NCI-H82 (cell line): ENCODE measurements at places on chromosomes 7 and 10.
A peak's percentile ranks its signal among the peaks of the same experiment; 100 is the strongest.

DNA sequence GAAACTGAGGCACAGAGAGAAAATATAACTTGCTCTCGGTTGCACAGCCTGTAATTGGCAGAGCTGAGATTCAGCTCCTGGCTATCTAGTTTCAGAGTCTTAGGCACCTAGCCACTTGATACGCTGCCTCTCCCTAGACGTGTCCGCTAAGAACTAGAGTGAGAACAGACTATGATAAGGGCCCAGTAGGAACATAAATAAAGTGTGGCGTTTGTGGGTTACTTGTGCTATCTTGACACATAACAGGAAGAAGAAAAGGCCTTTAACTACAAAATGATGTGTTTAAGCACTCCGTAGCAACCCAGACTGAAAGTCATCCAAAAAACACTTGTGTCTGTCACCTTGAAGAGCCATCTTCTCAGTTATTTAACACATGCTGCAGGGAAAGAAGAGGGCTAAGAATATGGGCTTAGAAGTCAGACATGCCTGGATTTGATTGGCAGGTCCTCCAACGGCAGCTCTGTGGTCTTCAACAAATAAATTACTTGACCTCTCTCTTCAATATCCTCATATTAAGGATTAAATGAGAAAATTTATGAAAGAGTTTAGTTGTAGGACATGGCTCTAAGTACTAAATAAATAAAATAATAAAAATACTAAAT lies 96.2 kb downstream of the SGMS1 start:
- DNase-seq: no peak

DNA sequence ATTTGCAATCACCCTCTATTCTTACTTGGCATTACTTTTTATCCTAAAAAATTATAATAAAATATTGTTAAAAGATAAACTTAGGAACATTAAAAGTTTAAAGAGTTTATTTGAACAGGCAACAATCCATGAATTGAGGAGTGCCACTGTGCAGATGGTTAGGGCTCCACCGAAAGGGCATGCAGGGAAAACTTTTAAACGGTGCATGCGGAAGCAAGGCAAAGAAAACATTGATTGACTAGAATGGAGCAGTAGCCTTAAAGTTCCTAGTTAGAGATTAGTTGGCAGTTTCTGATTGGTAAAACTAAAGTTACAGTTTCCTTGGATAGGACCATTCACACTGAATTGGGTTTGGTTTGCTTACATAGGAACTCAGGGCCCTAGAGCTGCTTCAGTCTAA lies 17.3 kb downstream of the CC2D2B start:
- DNase-seq: no peak

DNA sequence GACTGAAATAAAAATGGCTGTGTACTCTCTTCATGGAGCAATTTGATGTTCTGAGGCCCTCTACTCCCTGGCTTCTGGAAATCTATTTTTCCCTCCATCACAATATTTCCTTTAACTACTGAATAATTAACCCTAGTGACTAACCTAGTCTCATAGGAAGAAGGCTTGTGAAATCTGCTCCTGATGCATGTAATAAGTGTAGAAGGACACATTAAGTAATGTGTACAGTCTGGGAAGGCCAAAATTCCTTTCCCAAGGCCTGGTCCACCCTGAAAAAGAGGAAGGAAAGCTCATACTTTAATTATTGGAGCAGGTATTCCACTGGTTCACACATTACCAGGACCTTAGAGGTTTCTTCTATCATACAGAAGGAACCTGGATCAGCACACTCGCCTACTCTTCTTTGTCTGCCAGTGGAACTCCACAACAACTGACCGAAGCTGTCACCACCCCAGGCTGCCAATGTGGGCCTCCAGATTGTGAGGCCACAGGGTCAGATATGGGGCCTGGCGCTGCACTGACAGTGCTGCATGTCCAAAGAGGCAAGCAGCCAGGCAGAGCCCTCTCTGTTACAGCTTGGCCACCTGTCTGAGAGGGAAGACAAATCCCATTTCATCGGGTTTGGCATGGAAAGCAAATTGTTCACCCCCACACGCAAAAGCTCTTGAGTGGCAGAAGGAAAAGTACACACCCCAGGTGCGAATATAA lies 54.4 kb upstream of the FAM133B start:
- DNase-seq: peak; percentile 98

- no peak for DNase-seq
These were observed 841.5 kb downstream of the GRM8 start for GRCh38 chr7:126411032-126411820.
